Stimulated activated CD4-positive, alpha-beta T cell treated with anti-CD3 and anti-CD28 coated beads, Interleukin-15, amount 100 ng/mL, for 48 hours (primary cell): ENCODE measurements at places on chromosomes 1 and 21.

GRCh38 chr1:43783096-43783670, 75.8 kb downstream of the ST3GAL3 start:
- no peak for DNase-seq

GRCh38 chr1:9703165-9703509, 51.6 kb downstream of the PIK3CD start:
- no peak for DNase-seq

- no peak for DNase-seq
Measured at GRCh38 chr1:53038566-53038965, 23.4 kb upstream of the PODN start.

- no peak for DNase-seq
Measured at GRCh38 chr1:241453732-241454131, 65.8 kb downstream of the FH start.

DNA sequence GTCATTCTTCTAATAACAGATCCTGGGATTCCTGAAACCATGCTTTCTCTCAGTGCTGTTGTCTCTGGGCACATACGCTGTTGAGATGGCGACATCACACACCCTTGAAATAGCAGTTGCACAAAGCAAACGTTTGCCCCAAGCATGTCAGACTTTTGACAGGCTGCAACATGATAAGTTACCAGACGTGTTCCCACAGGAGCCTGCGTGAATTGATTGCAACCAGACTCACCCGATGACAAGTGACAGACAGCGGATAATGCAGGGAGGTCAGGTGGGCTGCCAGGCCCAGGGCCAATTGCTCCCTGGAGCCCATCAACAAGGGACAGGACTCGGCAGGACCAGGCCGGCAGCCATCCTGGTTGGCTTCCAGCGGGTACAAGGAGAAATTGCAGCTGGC, 310.9 kb downstream of the SIPA1L2 start:
- DNase-seq, result no peak

GRCh38 chr1:73144311-73144710, 862.0 kb upstream of the NEGR1 start:
- no peak for DNase-seq

- DNase-seq, result no peak
Measured at GRCh38 chr1:234987415-234988154, 141.1 kb downstream of the TOMM20 start.

- no peak for DNase-seq
Measured at GRCh38 chr1:31027693-31028526, 37.6 kb downstream of the PUM1 start.

DNA sequence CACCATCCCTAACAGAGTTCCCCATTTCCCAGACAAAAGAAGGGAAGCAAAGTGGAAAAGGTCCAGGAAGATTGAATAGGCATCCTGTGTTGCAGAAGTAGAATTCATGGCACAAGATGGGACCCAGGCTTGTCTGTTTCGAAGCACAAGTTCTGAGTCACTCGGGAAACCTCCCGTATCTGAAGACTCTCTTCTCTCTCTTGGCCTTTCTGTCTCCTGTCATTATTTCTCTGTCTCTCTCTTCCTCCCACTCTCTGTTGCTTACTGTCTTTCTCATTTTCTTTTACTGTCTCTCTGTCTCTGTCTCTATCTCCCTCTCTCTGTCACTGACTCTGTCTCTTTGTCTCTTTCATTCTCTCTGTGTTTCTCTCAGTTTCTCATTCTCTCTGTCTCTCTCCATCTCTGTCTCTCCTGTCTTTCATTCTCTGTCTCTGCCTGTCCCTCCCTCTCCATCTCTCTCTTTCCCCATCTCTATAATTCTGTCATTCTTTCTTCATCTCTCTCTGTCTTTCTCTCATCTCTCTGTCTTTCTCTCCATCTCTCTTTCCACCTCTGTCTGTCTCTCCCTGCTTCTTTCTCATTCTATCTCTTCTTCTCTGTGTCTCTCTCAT, 23.7 kb downstream of the RNF187 start:
- no peak for DNase-seq

GRCh38 chr1:162456323-162456722, 41.3 kb upstream of the UHMK1 start:
- no peak for DNase-seq

DNA sequence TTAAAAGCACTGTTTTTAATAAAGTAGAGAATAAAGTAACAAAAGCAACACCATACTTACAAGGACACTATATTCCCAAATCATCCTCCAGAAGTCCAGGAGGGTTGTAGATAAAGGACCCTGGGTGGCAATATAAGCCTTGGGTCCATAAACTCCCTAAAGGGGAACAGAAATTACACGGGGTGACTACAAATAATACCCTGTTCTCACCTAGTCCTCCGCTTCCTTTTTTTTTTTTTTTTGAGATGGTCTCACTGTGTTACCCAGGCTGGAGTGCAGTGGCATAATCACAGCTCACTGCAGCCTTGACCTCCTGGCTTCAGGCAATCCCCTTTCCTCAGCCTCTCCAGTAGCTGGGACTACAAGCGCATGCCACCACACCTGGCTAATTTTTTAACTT, 13.1 kb downstream of the PTPN22 start:
- no peak for DNase-seq

DNA sequence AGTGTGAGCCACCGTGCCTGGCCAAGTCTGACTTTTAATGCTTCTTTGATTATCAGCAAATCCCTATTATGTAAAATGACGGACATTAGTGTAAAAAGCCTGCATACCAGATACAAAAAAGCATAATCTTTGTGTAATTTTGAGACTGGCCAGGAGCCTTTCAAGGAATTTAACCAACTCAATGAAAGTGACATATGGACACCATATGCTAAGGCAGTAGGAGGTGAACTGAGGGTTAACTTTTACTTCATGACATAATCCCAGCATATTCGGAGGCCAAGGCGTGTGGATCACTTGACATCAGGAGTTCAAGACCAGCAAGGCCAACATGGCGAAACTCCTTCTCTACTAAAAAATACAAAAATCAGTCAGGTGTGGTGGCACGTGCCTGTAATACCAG, 94.6 kb downstream of the EIF4G3 start:
- no peak for DNase-seq

- no peak for DNase-seq
Measured at GRCh38 chr1:160855181-160855981, 7.3 kb downstream of the CD244 start.

GRCh38 chr1:172380441-172381244, 39.8 kb upstream of the C1orf105 start:
- DNase-seq, result no peak

DNA sequence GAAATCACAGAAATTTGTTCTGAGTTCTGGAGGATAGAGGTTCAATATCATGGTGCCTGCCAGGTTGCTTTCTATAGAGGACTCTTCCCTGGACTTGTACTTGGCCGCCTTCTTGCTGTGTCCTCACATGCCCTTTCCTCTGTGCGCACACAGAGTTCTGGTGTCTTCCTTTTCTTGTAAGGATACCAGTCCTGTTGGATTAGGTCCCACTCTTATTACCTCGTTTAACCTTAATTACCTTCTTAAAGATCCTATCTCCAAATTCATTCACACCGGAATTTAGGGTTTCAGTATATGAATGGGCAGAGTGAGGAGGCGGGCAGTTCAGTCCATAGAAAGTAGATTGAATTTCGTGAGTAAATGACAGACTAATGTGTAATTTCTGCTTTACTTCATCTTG, 413.9 kb downstream of the NCAM2 start:
- no peak for DNase-seq

GRCh38 chr1:171860696-171861095, 19.4 kb downstream of the DNM3 start:
- no peak for DNase-seq

DNA sequence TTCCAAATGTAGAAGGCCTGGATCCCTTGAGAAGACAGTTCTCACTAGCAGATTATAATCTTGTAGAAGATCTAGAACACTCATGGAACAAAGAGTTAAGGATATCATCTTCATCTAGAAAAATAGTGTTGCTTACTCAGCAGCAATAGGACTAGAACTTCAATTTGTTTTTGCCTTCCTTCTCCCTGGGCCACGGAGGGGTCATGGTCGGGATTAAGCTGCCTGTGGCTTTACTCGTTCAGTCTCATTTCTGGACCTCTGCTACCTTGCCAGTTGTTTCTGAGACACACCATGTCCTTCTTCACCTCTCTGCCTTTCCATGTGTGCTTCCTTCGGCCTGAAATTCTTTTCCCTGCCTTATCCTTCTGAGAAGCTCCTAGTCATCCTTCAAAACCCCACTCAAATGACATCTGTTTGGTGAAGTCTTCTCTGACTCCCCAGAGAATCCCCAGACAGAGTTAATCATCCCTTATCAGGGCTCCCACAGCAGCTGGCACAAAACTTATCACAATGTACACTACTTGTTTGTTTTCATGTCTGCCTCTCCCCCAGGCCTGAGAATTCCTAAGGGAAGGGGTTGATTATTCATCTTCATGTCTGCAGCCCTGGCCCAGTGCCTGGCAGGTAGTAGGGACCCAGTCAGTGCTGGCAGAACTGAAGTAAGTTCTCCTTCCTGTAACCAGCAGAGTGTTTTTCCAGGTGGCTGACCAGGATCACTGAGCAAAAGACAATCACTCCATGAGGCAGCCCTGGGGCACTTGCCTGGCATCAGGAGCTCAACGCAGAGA, 15.5 kb upstream of the SNX27 start:
- no peak for DNase-seq

DNA sequence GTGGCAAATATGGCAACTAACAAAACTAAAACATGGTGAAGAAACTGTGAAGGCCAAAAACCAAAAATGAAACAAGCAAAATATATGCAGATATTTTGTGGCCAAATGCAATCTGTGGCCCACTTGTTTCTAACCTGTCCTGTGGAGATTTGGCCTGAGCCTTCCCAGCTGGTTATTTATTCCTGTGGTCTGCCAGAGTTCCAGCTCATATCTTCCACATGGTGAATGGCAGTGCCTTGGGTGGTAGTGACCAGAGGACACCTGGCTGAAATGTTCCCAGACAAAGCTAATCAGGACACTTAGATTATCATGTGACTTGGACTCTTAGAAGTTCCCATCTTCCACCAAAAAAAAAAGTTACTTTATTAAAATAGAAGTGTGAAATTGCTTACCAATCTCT, 39.7 kb downstream of the RNASEL start:
- no peak for DNase-seq

GRCh38 chr1:1510912-1511532, 940 bp upstream of the ATAD3A start:
- DNase-seq, result no peak
